Hematopoietic multipotent progenitor cell treated with erythropoietin and hydrocortisone succinate and interleukin-3 and kit ligand, for 8 days (in vitro differentiated cells): ENCODE measurements at places on chromosomes 2 and 18.

DNA sequence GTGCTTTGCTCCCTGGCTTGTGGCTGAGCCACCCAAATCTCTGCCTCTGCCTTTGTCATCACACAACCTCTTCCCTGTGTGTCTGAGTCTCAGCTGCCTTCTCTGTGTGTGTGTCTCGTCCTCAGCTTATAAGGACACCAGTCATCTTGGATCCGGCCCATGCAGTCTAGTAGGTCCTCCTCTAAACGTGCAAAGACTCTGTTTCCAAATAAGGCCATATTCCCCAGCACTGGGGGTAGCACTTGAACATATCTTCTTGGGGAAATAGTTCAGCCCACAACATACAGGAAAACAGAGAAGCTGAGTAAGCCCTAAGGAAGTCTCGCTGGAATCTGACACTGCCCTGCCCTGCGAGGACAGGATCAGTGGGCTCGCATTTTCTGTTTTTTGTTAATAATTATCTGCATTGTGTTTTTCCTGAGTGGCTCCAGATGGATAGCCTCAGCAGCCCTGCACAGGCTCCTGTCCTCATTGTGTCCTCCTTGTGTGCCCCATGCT is 42.1 kb downstream of the MTCL1 start:
- DNase-seq = no peak

DNA sequence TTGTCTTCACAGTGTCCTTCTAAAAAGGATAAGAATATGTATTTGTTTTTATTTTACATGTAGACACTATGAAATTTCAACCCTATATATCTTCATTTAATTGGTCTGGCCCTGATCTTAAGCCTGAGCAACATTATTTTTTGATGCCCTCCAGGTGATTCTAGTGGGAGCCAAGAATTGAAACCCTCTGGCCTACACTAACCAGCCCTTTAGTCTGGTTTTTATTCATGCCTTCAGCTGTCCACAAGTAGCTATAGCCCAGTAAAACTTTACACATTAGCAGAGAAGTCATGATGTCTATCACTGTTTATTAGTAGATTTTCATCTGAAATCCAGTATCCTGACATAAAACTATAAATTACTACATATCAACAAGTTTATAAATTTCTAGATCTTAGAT is 52.7 kb upstream of the UBXN4 start:
- DNase-seq = no peak

GRCh38 chr2:81250270-81250669 is 945.7 kb upstream of the LRRTM1 start:
- no peak for DNase-seq

- no peak for DNase-seq
Observed at GRCh38 chr2:7829241-7829640, 852.6 kb upstream of the ID2 start.

DNA sequence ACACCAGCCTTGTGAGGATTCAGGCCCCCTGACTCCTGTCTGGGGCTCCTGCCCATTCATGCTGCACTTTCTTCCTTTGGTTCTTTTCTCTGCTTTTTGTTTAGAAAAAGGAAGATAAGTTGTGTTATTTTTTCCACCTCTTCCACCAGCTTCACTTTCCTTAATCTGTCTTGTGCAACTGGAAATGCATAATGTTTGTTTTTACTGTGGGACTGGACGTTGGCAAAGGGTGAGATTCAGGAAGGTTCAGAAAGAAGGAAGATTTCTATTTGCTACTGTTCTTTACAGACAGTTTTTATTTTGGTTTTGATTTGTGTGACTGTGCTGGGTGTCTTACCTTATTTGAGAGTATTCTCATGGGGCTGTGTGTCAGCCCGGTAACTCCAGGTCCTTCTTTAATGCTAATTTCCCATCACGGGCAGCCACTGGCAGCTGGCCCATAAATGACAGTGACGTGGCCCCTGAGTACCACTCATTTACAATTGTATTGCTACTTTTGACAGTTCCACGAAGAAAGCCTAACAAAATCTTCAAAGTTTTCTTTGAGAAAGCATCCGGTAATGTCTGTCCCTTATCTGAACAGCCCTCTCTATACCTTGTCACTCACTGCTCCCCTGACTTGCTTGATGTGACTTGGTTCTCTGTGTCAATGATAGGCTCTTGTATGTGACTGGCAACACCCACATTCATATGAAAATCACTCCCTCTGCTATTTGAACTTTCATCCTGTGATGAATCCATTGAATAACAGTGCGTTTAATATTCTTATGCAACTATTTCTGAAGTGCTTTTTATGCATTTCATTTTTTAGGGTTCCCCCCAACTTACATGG is 32.7 kb downstream of the RHBDD1 start:
- no peak for DNase-seq
